ENCODE measurements at places on chromosomes 16 and 17. TPM values are rescaled to one million over a fixed set of nuclear protein-coding genes. Genes with fewer than 3 reads are reported as not detected.

GRCh38 chr17:79919164-79919585 lies 79.9 kb upstream of the CBX4 start:
- H3K4me1 ChIP-seq: no peaks in the 10 kb centered on the region
- H3K36me3 ChIP-seq: no peaks in the 10 kb centered on the region
- H3K4me3 ChIP-seq: no peak overlapping the region
- no peaks in the 10 kb centered on the region for H3K27me3 ChIP-seq
- no peak overlapping the region for H3K27ac ChIP-seq

DNA sequence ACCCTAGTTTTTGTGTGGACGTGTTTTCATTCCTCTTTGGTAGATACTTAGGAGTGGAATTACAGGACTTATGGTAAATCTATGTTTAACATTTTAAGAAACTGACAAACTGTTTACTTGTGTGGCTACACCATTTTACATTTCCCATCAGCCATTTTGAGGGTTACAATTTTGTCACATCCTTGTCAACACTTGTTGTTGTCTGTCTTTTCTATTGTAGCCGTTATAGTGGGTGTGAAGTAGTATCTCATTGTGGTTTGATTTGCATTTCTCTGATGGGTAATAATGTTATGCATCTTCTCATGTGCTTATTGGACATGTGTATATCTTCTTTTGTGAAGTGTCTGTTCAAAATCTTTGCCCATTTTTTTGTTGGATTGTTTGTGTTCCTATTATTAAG lies 4.5 kb downstream of the FTO start:
- peaks cover 23% of the 10 kb centered on the region for H3K4me1 ChIP-seq
- H3K27ac ChIP-seq: no peak overlapping the region
- H3K36me3 ChIP-seq: no peaks in the 10 kb centered on the region
- no peak overlapping the region for H3K4me3 ChIP-seq
- no peaks in the 10 kb centered on the region for H3K27me3 ChIP-seq

DNA sequence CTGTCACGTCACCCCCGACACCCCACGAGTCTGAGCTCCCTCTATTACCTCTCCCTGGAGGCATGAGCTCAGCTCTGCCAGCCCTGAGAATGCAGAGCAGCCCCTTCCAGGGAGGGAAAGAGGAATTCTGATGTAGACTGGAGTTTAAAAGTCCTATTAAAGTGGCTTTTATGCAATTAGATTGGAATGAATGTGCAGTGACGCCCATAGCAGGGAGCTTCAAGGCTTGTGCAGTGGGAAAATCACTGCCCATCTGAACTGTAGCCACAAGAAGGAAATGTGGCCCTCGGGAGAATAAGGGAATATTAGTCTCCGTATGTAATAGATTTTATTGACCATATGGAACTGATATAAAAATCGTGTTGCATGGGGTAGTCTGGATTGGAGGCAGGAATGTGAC lies 66.9 kb downstream of the ZNF423 start:
- no peak overlapping the region for H3K27ac ChIP-seq
- H3K4me1 ChIP-seq: no peaks in the 10 kb centered on the region
- no peak overlapping the region for H3K4me3 ChIP-seq
- H3K27me3 ChIP-seq: no peaks in the 10 kb centered on the region
- no peak for DNase-seq
- H3K36me3 ChIP-seq: no peaks in the 10 kb centered on the region

BCO1 gene
- not detected for total RNA-seq

EVI2A gene
- total RNA-seq: 133 TPM

VASN gene
- total RNA-seq: 0.29 TPM

All from CD4-positive, alpha-beta memory T cell (primary cell).